NCI-H1092 (cell line): ENCODE measurements at places on chromosomes 7 and 10.

DNA sequence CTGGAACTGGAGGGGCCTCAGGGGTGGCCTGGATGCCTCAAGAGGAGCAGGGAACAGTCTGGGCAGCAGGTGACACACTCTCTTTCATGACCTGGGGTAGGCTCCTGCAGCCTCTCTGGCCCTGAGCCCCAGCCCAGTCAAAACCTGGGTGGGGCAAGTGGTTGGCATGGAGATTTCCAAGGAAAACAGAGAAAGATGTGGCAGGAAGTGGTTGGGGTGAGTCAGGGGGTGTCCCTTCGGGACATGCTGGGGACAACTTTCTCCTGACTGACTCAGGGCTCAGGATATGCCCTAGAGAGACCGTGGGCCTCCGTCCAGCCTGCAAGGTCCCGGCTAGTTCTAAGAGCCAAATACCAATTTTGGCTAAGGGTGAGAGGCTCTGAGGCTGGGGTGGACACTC lies 2.9 kb downstream of the AQP1 start:
- no peak for DNase-seq

DNA sequence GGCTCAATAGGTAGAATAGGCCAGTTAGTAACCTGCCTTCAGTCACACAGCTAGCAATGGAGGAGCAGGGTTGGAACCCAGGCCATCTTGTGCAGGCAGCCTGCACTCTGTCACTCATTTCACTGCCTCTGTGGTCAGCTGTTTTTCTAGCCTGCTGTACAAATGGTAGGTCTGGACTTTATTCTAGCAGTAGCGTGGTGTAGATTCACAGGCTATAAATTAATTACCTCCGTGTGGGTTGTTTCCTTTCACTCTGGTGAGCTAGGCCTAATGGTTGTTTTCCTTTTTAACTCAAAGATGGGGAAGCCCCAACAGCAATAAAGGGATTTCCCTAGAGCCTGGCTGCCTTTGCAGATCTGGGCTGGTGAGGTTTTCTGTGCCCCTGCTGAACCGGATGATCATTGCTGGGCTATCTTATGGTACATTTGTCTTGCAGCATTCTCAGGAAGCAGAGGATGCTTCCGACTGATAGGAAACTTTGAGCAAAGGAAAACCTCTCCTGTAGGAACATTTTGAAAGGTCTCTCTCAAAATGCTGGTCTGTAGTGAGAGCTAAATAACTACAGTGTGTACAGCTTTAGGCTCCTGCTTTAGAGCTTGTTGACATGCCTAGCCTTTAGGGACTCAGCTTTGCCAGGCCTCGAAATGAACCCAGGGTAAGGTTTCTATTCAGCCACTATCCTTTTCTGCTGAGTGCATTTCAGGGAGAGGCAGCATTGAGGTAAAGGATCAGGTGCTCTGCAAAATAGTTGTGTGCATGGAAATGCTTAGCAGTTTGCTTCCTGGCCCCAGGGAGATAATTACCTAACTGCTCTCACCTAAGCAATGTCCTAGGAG lies 157.4 kb downstream of the ST7 start:
- DNase-seq, result no peak

GRCh38 chr10:46311501-46311951 lies 24.7 kb downstream of the ANTXRL start:
- no peak for DNase-seq

- DNase-seq, result no peak
Measured at GRCh38 chr10:112713411-112713810, 236.6 kb upstream of the TCF7L2 start.

- peak; percentile 31 for DNase-seq
Measured at GRCh38 chr10:33422471-33423153, 88.1 kb upstream of the NRP1 start.

GRCh38 chr7:123993996-123994395 lies 38.9 kb downstream of the TMEM229A start:
- no peak for DNase-seq

- DNase-seq, result no peak
Measured at GRCh38 chr10:4545062-4545461, 280.9 kb upstream of the AKR1E2 start.

DNA sequence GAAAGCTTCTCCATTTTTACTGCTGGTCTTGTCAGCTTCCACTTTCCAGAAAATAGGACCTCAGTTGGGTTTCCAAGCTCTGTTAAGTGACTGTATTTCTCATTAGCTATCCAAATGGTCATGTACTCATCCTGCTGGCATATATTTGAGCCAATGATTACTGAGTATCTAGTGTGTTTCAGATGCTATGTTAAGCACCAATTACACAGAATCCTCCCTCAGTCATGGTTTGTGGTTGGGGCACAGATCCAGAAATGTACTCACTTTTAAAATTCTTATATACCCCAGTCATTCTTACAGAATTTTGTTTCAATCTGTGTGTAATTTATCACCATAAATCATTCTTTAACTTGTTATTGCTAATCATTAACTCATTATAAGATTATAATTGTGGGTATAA lies 362.3 kb upstream of the MTPN start:
- no peak for DNase-seq

DNA sequence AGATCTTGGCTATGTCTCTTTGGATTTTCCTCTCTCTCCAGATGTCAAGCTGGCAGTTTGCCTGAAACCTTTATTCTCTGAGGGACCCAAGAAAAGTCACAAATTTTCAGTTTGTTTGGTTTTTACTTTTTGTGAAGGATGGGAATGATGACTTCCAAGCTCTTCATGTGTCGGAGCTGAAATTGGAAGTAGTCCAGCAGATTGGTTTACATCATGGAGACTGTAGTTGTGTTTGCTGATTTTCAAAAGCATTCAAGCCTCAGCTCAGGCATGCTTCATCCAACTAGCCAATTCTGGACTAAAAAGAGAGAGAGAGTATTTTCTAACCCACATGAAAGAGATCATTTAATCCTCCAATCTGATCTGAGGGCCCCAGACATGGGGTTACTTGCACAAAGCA lies 326.2 kb upstream of the AUTS2 start:
- peak; percentile 10 for DNase-seq

GRCh38 chr10:79488336-79488735 lies 24.0 kb upstream of the EIF5AL1 start:
- DNase-seq, result no peak

GRCh38 chr7:68006619-68007018 lies 1010.0 kb downstream of the TYW1 start:
- no peak for DNase-seq

DNA sequence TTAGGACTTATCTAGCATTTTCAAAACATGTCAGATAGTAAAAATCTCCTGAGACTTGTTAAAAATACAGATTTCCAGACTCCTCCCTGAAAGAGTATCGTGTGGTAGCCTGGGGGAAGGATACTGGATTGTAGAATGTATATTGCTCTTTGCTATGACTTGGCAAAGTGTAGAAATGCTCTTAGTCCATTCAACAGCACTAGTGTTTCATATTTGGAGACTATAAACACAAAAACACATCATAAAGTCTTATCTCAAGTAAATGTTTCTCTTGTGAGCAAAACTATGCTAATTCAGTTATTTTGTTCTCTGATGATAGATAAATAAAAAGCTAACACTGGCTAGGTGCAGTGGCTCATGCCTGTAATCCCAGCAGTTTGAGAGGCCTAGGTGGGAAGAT lies 137.5 kb upstream of the PRPS1L1 start:
- DNase-seq, result no peak

DNA sequence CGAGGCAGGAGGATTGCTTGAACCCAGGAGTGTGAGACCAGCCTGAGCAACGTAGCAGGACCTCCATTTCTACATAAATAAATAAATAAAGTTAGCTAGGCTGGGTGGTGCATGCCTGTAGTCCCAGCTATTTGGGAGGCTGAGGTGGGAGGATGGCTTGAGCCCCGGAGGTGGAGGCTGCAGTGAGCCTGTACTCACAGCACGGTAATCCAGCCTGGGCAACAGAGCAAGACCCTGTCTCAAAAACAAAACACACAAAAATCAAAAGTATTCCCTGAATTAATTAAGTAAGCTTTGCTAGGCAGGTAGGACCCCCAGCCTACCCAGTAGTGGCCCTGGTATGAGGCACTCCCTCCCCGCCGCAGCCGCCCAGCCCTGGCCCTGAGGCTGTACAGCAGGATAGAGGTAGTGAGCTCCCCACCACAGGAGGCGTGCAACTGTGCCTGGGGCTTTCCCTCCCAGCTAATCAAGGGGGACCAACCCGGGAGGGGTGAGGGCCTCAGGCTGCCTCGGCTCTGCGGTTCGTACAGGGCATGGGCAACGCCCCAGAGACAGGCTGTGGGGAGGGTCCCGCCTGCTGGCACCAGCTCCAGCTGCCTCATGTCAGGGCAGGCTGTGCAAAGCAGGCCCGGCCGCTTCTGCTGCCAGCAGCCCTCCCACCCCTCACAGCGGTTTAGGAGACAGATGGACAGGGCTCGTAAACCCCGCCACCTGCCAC lies 1.0 kb upstream of the CYP2W1 start:
- no peak for DNase-seq

GRCh38 chr7:128458956-128459355 lies 3.3 kb downstream of the HILPDA start:
- DNase-seq, result no peak

DNA sequence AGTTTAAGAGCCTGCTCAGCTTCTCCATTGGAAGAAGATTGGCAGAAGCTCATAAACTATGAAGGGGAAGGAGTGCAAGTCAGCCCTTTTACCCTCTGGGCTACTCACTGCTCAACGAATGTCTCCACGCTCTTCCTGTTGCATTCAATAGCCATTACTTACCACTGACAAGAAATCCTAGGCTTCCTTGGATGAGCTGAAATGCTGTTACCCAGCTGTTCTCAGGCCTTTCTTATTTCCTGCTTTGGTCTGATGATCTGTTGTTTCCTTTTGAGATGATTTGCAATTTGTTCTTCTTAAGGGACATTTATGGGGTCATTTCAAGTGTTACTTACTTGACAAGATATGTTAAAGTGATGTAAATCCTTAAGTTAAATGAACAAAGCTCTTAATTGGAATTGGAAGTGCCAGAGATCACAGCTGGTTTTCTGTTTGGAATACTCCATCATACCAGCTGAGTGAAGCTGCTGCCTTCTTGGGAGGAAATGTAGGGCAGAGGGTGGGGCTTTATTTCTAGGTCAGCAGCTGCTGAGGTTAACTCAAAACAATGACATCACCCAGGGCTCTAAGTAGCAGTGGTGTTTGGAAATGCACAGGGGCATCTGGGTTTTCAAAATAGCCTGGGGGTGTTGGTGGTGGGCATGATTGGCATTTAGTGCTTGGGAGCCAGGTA lies 170.0 kb downstream of the PRKCQ start:
- no peak for DNase-seq

GRCh38 chr10:101101372-101101881 lies 29.7 kb upstream of the TLX1 start:
- DNase-seq, result no peak

GRCh38 chr7:105635197-105635596 lies 53.9 kb upstream of the EFCAB10 start:
- DNase-seq, result no peak

DNA sequence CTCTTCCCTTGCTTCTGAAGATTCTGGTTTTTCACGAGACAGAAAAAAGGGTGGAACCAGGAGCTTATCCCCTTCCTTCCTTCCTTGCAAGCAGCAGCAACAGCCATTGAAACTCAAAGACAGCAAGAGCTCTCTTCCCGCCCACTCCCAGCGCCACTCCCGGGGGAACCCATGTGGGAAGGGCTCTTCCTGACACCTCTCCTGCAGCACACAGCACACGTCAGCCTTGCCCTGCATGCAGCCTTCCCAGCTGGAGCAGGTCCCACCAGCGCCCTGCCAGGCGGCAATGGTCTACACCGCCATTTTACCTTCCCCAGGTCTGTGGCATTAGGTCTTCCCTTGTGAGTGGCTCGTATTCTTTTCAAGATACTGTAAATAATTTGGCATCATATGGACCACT lies 161.8 kb downstream of the MGMT start:
- DNase-seq, result no peak

- DNase-seq, result no peak
Measured at GRCh38 chr10:80187060-80187459, 18.3 kb downstream of the ANXA11 start.

DNA sequence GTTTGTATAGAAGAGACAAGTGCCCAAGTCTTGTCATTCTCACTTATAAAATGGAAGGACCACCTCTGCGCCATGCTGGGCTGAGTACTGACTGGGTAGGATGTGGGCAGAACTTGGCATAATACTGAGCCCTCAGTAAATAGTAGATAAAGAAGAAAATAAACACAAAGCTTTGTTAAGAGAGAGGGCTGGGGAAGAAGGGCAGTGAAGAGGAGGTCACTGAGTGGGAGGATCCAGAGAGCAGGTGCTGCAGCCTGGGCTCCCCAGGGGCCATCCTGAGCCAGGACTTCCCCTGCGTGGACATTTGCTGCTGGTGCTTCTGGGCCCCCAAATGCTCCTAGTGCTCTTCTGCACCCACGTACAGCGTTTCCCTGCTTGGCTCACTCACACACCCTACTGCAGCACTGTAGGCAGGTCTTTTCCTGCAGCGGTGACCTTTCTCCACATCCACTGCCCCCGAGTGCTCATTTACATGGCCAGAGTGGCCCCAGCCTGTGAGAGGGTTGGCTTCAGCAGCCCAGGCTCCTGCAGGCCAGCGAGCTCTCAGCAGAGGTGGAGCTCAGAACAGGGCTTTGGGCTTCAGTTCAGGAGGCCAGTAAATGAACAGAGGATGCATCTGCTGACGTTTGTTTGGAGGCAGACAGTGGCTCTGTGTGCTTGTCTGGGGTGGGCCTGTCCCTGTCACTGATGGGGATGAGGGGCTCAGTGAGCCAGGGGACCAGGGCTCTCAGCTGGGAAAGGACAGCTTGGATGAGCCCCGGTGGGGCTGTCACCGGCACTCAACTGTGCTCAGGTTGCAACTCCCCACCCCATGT lies 164.6 kb downstream of the ADARB2 start:
- DNase-seq, result no peak

GRCh38 chr10:121154846-121155245 lies 303.7 kb downstream of the WDR11 start:
- DNase-seq, result no peak

GRCh38 chr7:42351316-42351935 lies 114.4 kb upstream of the GLI3 start:
- no peak for DNase-seq

DNA sequence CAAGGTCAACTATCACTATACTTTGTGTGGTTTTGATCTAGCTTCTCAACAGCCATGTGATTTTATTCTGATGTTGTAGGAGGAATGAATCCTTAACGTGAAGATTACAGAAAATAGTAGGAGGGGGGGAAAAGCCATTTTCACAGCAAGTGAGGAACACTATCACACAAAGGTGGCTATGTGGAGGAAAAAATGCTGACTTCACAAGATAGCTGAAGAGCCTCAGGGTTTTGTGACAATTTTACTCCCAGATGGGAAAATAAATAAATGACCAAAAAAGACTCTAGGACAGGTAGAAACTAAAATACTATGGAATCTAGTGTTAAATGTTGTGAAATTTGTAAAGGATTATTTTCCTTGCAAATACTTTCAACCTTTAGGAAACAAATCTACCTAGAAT lies 281.0 kb downstream of the ADRA2A start:
- no peak for DNase-seq
